ENCODE measurements at places on chromosomes 6 and 20.

GRCh38 chr6:107083921-107084320, 31.4 kb downstream of the BEND3 start:
- DNase-seq, result no peak

- DNase-seq, result no peak
Measured at GRCh38 chr20:61662226-61662967, 403.3 kb downstream of the TAF4 start.

DNA sequence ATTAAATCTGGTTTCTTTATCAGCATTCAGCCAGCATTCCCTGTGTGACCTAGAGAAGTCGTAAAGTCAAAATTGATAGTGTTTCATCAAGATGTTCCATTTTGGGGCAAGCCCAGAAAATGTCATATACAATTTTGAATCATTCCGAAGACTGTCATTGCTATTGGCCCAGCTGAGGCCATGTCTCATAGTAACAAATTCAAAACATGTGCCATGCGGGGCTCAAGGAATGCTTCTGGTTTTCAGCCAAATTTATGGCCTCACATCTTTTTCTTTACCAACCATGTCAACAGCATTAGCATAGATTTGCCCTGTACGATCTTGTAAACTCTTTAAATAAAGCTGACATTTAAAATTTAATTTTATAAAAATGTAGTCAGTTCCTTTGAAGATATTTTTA, 314.7 kb downstream of the PAX1 start:
- DNase-seq, result no peak

GRCh38 chr6:111854683-111855082, 18.6 kb downstream of the FYN start:
- no peak for DNase-seq

DNA sequence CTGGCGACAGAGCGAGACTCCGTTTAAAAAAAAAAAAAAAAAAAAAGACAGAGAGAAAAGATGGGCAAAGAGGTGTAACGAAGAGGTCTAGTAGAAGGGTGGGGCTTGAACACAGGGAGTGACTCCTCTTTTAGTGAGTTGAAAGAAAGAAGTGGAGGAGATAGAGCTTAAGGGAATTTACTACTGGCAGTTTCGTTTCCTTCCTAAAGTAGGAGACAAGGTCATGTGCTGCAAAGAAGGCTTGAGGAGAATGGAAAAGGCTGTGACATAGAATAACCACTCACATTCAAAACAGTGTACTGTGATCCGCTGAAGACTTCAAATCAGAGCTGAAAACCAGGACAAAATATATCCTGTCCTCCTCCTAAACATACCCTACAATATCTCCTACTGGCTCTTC, 63.8 kb upstream of the EIF2S2 start:
- DNase-seq, result no peak

GRCh38 chr6:35203152-35203670, 10.5 kb upstream of the SCUBE3 start:
- DNase-seq, result no peak

- DNase-seq, result no peak
Measured at GRCh38 chr20:46430921-46431712, 24.7 kb upstream of the ELMO2 start.

- DNase-seq, result no peak
Measured at GRCh38 chr20:8858181-8858787, 210.6 kb upstream of the PLCB4 start.

- DNase-seq, result no peak
Measured at GRCh38 chr20:46309945-46310344, 1.6 kb upstream of the CDH22 start.

DNA sequence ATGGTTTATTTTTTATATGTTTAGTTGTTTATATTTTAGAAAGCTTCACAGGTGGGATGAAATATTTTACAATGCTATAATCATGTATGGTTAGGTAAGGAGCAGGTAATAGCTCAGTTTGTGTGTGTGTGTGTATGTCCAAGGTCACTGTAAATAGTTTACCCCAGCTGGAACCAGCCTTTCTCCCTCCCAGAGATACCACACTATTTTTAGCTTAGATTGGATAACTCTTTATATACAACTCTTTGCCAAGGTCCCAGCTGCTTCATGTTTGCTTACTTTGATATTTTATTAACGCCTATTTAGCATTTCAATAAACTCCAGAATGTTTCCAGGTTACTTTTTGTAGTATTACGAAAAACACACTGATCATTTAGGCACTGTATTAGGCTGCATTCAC, 1.8 kb upstream of the PEX7 start:
- DNase-seq, result no peak

DNA sequence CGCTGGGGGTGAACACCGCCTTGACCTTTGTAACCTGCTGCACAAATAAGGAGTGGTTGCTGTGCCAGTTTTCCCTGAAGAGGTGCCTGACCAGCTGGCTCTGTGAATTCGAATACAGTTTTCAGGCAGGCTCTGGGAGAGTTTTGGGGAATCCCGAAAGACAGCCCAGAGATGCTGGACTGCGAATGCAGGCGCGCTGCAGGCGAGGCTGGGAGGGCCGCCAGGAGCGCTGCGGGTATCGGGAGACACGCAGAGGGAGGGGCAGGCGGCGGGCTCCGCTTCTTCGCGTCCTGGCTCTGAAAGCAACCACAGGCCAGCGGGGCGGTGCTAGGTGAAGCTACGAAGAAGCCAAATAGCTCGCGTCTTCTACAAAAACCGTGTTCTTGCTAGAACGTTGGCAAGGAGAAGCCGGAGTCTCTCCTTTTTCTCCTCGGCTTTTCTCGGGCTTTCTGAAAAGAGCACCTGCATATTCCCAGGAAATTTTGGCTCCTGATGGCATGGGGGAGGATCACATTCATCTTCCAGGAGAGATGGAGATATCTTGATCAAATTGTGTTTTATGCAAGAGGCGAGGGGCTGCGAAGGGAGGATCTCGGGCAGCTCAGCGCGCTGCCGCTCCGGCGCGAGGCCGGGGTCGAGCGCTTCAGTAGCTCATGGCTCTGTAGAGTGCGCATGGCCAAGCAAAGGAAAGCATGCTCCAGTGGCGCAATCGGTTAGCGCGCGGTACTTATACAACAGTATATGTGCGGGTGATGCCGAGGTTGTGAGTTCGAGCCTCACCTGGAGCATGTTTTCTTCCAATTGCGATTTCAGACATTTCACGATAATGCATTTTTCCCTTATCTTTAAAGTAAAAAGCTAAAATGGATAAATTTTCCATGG, 158.1 kb upstream of the ZNF184 start:
- peak; percentile 35 for DNase-seq

GRCh38 chr6:134281388-134281787, 36.5 kb downstream of the SGK1 start:
- no peak for DNase-seq

DNA sequence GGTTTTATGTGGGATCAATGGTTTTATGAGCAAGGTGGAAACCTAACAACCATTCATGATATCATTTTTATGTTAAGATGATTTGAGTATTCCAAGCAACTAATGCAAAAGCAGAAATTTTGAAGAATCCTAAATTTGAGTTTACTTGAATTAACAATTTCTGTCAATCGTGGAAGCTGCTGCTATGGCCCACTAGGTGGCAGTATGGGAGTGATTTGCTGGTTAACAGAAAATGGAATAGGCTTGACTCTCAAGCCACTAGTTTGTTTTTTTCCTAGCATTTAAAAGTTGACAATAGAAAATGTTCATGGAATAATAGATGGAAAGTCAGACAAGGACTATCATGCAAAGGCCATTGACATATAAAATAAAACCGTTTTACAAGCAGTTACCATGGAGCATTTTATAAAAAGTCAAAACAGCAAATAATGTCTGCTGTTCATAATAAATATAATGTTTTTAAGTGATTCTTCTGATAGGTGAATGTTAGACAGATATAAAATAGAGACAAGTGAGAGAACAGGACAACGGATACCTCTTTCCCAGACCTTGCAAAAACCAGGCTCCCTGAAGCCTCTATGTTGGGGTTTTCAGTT, 43.0 kb upstream of the TMEM200A start:
- peak; percentile 17 for DNase-seq

GRCh38 chr6:140438346-140438735, 1063.9 kb upstream of the CITED2 start:
- no peak for DNase-seq

DNA sequence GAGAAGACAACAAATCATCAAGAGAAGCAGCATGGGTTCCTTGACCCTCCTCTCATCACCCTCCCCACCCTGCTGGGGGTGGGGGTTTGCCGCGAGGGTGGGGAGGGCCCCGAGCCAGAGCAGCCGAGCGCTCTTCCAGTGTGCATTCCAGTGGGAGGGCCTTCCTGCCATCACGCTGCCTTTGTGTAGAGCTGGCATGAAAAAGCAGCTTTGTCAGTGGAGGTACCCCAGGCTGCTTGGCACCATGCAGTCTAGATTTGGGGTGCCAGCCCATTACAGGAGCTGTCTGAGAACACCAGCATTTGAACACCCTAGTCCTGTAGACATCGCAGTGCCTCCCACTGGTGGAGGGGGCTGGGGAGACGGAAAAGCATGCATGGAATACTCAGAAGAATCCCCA, 12.2 kb downstream of the BAK1 start:
- DNase-seq, result no peak

GRCh38 chr20:52945862-52946522, 26.2 kb upstream of the TSHZ2 start:
- no peak for DNase-seq

DNA sequence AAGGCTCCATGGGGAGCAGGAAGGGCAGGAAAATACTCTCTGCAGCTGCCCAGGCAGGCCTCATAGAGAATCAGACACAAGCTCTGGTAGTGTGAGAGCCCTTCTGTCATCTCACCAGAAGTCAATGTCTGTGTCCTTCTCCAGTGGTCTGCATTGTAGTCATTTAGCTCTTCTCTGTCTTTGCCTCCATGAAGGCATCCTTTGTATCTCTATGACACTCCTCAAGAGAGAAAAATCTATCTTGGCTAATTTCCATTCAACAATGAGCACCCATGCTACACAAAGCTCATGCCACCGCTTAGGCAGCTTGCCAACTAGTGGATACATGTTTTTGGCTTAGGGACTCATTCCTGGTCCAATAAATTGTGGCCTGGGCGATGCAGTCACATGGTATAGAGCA, 92.1 kb downstream of the RNF217 start:
- no peak for DNase-seq

- DNase-seq, result no peak
Measured at GRCh38 chr6:19839788-19840187, 2.6 kb downstream of the ID4 start.

DNA sequence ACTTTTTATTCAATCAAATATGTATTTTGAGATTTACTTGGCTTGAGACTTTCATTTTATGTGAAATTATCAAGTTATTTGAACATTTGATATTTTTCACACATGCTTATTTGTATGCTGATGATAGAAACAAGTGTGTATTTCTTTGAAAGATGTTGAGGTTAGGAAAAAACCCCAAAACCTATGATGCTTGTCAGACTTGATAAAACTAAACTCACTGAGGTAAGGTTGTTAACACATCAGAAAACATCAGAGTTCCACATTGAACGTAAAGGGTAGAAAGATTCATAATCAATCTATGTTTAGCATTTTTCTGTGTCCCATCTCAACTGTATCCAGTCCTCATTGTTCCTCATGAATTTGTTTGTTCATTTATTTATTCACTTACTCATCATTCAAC, 12.2 kb downstream of the SF3B5 start:
- no peak for DNase-seq

DNA sequence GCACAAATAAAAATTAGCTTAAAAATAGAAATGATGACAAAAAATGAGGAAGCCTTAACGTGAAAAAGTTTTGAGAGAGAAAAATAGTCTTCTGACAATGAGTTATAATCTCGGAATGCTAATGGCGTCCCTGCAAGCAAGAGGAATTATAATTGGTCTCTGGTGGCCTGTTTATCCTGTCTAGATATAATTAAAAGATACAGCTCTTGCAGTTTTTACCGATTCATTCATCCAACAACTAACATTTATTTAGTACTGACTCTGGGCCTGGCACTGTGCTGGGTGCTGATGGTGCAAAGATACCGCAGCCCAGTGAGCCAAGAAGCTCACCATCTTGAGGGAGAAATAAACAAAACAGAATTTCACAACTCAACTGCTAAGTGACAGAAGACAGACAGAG, 31.6 kb upstream of the ANKRD60 start:
- DNase-seq, result no peak

DNA sequence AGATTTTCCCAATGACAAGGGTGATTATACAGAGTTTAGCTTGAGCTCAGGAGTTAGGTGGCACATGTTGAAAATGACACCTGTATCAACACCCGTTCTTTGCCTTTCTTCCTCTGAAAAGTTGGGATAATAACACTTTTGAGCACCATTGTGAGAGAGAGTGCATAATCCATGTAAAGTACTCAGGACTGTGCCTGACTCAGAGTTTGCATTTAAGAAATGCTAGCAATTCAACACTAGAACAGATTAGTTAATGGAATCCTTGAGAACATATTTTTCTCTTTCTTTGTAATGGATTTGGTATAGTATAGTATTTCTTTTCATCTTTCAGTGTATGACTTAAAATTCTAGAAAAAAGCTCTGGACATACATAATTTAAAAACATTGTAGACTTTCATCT, 449.2 kb downstream of the GJA1 start:
- DNase-seq, result no peak
